ENCODE measurements at places on chromosomes 12 and 14.

DNA sequence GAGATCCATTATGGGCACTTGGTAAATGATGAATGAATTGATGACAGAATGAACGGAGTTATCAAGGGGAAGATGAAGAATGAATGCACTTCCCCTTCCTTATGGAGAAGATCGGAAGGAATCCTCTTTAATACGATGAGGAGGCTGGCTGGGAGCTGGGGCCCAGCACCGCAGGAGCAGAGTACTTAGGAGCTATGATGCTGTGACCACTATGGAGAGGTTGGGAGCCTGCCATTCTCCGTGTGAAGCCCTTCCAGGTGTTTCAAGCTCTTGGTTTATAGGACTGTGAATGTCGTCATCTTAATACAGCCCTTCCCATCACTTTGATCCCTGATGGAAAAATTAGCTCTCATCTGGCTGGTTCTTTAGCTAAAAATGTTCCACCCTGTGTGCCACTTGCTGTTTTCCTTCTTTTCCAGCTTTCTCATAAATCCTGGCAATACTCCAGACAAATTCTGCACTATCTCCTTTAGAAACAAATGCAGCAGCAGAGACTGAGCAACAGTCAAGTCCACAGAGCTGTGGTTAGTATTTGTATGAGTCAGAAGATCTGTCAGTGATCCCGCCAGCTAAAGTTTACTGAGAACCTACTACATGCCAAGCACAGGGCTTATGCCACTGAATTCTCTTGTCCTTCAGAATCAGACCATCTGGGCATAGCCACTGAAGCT, 263.1 kb upstream of the CRY1 start:
- no peak for DNase-seq

GRCh38 chr12:109539508-109539907, 33.8 kb downstream of the MMAB start:
- DNase-seq: no peak

GRCh38 chr12:75568801-75569200, 57.4 kb upstream of the KRR1 start:
- no peak for DNase-seq

DNA sequence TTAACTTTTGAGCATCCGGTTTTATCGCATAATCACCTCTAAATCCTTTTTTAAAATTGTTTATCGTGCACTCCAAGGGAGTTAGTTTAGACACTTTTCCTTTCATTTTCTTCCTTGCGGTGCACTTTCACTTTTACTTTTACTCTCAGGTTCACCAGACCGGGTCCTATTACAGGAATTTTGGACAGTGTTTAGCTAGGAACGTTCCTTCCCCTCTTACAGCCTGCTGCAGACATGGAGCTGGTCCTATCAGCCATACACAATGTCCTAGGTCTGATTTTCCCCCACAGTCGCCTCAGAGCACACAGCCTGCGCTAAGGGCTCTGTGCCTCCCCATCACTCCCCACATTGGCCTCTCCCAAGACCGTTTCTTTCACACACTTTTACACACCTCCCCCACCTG, 103.9 kb downstream of the ALG10 start:
- DNase-seq: no peak

DNA sequence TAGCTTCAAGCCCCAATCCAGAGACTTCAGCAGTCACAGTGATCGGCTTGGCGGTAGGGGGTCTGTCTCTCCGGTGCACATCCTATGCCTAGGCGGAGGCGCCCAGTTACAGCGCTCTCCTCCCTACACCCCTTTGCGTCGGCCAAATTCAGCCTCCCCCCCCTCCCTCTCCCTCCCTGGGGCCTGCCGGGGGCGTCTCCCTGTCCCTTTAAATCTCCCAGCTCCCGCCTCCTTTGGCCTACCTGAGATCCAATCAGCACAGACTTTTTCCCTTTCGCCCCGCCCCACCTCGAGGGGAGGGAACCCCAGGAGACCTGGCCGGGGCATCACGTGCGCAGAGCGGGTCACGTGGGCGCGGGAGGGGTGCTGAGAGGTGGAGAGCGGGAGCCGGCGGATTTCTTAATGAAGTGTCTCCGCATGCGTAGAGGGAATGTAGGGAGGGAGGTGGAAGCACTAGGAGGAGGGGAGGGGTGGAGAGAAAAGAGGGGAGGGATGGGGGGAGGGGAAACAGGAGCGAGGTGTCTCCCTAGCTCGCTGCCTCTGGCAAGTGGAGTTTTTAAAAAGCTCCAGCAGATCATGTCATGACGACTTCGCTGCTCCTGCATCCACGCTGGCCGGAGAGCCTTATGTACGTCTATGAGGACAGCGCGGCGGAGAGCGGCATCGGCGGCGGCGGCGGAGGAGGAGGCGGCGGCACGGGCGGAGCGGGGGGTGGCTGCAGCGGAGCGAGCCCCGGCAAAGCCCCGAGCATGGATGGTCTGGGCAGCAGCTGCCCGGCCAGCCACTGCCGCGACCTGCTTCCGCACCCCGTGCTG, at the start of gene HOXC13:
TSS of gene HOXC13 (plus strand) at position 506 of the 815 bp plus-strand sequence. CDS start at position 582, 76 bp downstream.
- peak; percentile 86 for DNase-seq

GRCh38 chr12:96195845-96196451, 1.8 kb downstream of the ELK3 start:
- DNase-seq: peak; percentile 67

DNA sequence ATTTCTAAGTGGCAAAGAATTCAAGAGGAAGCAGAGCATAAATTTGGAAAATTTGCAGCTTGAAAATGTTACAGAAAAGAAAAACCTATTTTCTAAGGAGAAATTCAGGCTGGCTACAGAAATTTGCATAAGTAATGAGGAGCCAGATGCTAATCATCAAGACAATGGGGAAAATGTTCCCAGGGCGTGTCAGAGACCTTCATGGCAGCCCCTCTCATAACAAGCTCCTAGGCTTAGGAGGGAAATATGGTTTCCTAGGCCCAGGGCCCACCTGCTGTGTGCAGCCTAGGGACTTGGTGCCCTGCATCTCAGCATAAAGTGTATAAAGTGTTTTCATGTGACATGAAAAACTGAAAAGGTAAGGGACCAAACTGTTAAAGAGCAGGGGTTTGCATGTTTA, 1796.3 kb upstream of the FLRT2 start:
- DNase-seq: no peak

DNA sequence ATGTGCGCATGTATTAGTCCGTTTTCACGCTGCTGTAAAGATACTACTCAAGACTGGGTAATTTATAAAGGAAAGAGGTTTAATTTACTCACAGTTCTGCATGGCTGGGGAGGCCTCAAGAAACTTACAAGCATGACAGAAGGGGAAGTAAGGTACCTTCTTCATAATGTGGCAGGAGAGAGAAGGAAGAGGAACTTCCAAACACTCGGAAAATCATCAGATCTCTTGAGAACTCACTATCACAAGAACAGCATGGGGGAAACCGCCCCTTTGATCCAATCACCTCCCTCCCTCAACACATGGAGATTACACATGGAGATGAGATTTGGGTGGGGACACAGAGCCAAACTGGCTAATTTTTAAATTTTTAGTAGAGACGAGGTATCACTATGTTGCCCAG, 41.8 kb upstream of the SNX6 start:
- DNase-seq: no peak

DNA sequence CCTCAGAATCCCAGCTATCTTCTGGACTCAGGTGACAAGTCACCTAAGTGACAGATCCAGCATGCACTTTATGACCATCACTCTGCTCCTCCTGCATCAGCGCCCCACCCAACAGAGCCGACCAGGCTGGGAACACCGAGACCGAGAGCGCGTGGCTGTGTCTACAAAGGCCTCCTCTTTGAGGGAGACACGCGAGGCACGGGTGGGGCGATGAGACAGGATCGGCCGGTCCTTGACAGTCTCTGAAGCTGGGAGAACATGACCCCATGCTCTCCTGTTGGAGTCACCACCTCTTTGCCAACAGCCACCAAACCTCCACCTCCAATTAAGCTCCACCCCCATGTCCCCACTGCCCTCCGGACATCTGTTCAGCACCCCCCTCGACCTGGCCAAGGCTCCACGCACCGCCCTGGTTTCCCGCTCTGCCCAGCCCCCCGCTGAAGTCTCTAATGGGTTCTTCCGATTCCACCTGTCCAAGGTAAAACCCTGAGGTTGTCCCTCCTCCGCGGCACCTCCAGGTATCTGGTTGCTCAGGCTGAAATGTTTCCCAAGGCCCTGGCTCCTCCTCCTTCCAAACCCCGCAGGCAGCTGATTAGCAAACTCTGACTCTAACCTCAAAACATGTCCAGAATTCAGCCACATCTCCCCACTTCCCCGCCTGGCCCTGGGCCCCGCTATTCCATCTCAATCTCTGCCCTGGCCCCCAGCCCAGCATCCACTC, 31.5 kb downstream of the HSP90AA1 start:
- DNase-seq: no peak

GRCh38 chr12:92871116-92871515, 58.0 kb downstream of the EEA1 start:
- DNase-seq: no peak

DNA sequence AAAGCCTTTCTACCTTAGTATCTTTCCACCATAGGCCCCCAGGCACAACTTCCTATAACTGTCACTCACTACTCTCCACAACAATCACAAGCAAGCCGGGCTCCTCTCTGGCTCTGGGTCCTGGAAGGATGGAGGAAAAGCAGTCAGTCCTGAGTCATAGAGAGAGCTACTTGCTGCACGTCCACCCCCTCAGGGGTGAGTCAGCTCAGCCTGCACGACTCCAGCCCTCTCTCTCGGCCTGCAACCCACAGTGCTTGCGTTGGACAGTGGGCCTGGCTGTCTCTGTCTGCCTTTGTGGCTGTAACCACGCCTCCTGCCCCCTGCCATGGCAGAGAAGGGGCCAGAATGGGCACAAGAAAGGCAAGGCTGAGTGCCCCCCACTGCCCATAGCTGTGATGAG, 154.1 kb upstream of the FKBP4 start:
- no peak for DNase-seq

DNA sequence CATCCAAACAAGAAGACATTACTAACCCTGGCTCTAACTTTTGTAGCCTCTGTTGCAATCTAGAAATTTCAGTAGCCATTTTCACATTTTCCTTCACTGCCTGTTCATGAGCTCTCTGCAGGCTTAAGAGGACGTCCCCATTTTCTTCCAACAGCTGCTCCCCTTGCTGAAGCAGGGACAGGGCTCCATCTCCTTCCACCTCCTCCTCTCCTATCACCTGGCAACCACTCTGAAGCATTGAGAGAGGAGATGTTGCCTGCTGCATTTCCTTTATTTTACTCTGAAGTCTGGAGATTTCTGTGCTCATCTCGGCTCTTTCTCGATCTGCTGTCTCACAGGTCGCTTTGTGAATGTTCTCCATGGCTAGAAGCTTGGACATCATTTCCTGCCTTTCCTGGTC, 73.3 kb downstream of the NIN start:
- DNase-seq: no peak

DNA sequence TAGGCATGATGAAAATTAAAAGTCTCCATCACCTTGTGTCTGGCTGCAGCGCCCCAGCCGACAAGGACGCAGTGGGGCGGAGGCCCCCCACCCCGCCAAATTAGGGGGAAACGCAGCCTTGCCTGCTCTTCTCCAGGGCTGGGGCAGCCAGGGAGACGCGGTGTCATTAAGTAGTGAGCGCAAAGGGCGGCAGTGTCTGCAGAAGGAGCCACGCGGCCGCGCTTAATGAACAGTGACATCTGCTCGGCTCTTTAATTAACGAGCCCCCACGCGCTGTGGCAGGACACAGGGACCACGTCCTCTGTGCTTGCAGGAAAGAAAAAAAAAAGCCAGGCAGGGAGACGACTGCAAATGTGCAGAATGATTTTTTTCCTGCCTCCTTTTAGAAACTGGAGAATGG, 93.4 kb upstream of the NCOR2 start:
- DNase-seq: no peak

GRCh38 chr12:131789638-131790037, 38.6 kb upstream of the MMP17 start:
- no peak for DNase-seq

GRCh38 chr14:76407449-76408150, 31.7 kb downstream of the ESRRB start:
- DNase-seq: no peak
